ENCODE measurements at places on chromosomes 11 and 22.

DNA sequence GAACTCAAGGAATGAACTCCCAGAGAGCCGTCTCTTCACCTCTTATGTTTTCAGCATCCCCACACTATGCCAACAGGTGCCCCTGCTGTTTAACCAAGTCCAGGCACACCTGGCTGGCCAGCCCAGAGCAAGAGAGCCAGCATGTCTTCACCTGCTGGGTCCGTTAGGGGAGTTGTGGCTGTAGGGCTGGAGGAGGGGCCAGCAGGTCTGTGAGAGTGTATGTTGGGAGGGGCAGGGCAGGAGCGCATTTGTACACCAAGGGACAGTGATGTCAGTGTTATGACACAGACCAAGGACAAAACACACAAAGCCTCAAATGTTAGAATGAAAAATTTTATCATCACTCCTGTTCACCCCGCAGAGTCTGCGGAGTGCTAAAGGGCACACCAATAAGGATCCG, 5.8 kb downstream of the PATZ1 start:
- no peak for ATAC-seq
- H3K4me1 ChIP-seq, result no peaks in the 10 kb centered on the region
- H3K27me3 ChIP-seq, result no peaks in the 10 kb centered on the region
- H3K27ac ChIP-seq, result no peak overlapping the region
- no peak overlapping the region for H3K4me3 ChIP-seq
- H3K36me3 ChIP-seq, result no peaks in the 10 kb centered on the region

DNA sequence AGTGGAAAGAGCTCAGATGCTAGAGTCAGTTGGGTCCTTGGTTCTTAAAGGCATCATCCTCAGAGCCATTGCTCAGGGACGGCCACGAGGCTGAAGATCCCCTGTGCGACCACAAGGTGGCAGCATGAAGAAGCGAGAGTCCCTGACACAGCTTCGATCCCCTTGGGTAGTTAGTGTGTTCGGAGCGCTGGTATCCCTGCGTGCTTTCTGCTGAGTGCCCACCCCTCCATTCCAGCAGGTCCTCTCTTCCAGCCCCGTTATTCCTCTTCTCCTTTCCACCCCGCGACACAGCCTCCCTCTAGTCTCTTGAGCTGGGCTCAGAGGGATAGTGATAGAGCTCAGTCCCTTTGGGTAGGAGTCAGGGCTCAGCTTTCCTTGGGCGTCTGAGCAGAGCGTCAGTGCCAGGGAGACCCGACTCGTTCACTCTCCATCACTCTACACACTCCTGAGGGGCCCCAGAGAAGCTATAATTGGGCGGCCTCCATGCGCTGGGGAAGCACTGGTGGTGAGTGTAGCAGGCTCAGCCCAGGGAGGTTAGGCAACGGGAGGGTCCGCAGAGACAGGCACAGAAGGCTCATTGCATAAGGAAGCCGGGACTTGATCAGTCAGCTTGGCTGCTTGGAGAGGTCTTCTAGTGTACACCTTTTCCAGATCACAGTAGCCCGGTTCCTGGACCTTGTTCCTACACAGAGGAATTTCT, at the start of gene OR51D1:
OR51D1 (plus strand) TSS at position 516 of the 700 bp plus-strand sequence. CDS start 2,314 bp downstream, outside the sequence.
- H3K27me3 ChIP-seq, result no peaks in the 10 kb centered on the region
- no peak within 1 kb of the TSS for H3K27ac ChIP-seq
- H3K4me1 ChIP-seq, result no peaks in the 10 kb centered on the region
- H3K4me3 ChIP-seq, result no peak within 1 kb of the TSS
- peak; percentile 86 for ATAC-seq
- no peaks in the 10 kb centered on the region for H3K36me3 ChIP-seq

GRCh38 chr11:93529707-93530467, 13.3 kb downstream of the SMCO4 start:
- no peak overlapping the region for H3K4me3 ChIP-seq
- ATAC-seq, result peak; percentile 32
- H3K27me3 ChIP-seq, result no peaks in the 10 kb centered on the region
- H3K4me1 ChIP-seq, result no peaks in the 10 kb centered on the region

- H3K4me3 ChIP-seq, result no peak overlapping the region
- H3K27me3 ChIP-seq, result no peaks in the 10 kb centered on the region
- no peak for ATAC-seq
These were observed 10.2 kb downstream of the FUT4 start for GRCh38 chr11:94553938-94554337.

GRCh38 chr11:126165311-126165720, 46.1 kb downstream of the RPUSD4 start:
- no peaks in the 10 kb centered on the region for H3K36me3 ChIP-seq
- no peak for ATAC-seq
- no peaks in the 10 kb centered on the region for H3K27me3 ChIP-seq
- no peaks in the 10 kb centered on the region for H3K4me1 ChIP-seq

- no peaks in the 10 kb centered on the region for H3K36me3 ChIP-seq
- peak; percentile 97 for ATAC-seq
- peak overlapping the region; percentile 84 for H3K27ac ChIP-seq
- H3K4me3 ChIP-seq, result no peak overlapping the region
- H3K4me1 ChIP-seq, result peaks cover 3% of the 10 kb centered on the region
- H3K27me3 ChIP-seq, result no peaks in the 10 kb centered on the region
These were observed 9.6 kb upstream of the UCP3 start for GRCh38 chr11:74018331-74019005.

DNA sequence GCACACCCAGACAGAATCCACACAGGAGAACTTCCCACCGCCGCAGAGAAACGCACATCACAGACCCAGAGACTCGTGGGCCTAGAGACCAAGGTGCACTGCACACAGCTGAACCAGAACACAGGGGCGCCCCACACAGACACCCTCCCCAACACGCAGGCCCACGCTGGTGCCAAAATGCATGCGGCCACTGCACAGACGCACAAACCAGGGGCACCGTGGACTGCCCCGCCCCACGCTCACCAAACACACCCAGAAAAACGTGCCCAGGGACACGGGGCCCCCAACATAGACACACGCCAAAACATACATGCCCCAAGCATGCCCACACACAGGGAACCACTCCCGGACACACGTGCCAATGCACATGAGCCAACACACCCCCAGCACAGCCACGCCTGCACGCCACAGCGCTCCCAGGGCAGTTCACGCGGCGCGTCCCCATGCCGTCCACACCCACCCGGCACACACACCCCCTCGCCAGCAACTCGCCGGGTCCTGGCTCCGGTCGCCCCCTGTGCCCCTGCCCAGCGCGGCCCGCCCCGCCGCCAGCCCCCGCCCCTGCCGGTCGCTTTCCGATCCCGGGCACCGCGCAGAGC, 7.8 kb downstream of the ELFN2 start:
- peaks cover 99% of the 10 kb centered on the region for H3K27me3 ChIP-seq
- H3K4me1 ChIP-seq, result no peaks in the 10 kb centered on the region
- no peaks in the 10 kb centered on the region for H3K36me3 ChIP-seq
- H3K4me3 ChIP-seq, result no peak overlapping the region
- ATAC-seq, result no peak

DNA sequence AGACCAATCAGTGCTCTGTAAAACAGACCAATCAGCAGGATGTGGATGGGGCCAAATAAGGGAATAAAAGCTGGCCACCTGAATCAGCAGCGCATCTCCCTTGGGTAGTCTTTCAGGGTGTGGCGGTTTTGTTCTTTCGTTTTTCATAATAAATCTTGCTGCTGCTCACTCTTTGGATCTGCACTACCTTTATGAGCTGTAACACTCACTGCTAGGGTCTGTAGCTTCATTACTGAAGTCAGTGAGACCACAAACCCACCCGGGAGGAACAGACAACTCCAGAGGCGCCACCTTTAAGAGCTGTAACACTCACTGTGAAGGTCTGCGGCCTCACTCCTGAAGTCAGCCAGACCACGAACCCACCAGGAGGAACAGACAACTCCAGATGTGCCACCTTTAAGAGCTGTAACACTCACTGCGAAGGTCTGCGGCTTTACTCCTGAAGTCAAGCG, 175.5 kb upstream of the PDGFD start:
- H3K4me1 ChIP-seq, result no peaks in the 10 kb centered on the region
- H3K36me3 ChIP-seq, result no peaks in the 10 kb centered on the region
- no peak for ATAC-seq
- H3K27me3 ChIP-seq, result no peaks in the 10 kb centered on the region
- H3K27ac ChIP-seq, result no peak overlapping the region

DNA sequence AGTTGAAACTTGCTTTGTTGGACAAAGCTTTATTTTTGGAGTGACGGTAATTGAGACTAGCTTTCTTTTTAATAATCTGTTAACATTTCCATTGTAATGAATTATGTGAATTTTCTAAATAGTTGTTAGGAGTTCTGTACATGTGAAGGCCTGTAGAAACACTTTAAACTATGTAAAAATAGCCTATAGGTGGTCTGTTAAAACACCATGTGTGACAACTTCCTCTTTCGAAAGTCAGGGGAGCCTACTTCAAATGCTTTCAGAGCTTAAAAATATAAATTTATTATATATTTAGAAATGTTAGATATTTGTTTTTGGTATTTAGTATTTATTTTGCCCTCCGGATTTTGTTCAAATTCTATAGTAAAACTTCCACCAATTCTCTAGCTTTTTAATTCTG, 28.7 kb downstream of the DDIAS start:
- no peak for ATAC-seq
- no peaks in the 10 kb centered on the region for H3K4me1 ChIP-seq
- no peak overlapping the region for H3K4me3 ChIP-seq
- no peaks in the 10 kb centered on the region for H3K27me3 ChIP-seq

DNA sequence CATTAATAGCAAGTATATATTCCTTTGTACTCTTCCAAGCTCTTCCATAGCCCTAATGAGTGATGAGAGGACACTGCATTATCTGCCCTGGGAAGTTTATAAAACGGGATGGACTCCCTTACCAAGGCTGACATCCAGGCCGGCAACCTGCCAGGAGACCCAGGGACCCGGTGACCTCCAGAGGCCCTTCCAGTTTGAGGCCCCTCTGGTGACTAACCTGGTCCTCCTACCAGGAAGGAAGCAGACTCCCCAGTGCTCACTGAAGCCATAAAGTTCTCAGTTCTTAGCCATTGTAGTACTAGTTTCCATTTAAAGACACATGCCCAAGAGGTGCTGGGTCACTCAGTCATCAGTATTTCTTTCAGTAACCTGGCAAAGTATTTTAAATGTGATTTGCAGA, 345.4 kb downstream of the TENM4 start:
- no peak overlapping the region for H3K4me3 ChIP-seq
- H3K27me3 ChIP-seq, result no peaks in the 10 kb centered on the region
- H3K4me1 ChIP-seq, result no peaks in the 10 kb centered on the region

- H3K4me3 ChIP-seq, result no peak overlapping the region
- no peak for ATAC-seq
- no peaks in the 10 kb centered on the region for H3K36me3 ChIP-seq
- H3K4me1 ChIP-seq, result peaks cover 8% of the 10 kb centered on the region
- H3K27me3 ChIP-seq, result no peaks in the 10 kb centered on the region
These were observed 73.7 kb downstream of the PRCP start for GRCh38 chr11:82826526-82826925.

DNA sequence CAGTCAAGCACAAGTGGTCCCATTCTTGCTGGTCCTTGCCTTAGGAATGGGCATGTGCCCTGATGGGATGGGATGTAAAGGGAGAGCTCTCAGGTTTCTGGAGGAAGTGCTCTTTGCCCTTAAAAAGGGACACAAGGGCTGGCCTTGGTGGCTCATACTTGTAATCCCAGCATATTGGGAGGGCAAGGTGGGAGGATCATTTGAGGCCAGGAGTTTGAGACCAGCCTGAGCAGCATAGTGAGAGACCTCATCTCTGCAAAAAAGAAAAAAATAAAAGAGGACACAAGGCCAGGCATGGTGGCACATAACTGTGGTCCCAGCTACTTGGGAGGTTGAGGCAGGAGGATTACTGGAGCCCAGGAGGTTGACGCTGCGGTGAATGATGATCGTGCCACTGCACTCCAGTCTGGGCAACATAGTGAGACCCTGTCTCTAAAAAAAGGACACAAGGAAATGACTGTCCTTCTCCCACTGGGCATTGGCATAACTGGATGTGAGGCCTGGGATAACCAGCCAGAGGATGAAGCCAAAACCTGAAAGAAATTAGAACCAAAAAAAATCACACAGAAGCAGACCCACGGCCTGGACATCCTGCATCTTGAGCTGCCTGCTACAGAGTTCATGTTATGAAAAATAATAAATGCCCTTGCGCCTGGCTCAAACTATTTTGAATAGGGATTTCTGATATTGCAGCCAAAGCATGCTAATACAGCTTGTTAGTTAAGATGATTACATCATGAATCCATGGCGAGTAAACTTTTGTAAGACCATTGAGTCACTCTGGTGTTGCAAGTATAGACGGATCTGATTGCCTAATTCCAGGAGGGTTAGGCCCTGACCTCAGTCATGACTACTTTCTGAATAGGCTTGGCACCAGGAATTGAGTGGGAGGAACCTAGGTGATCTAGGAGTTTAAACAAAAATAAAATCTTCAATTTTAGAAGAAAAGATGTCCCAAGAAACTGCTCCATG, 12.9 kb upstream of the CRKL start:
- H3K4me1 ChIP-seq, result no peaks in the 10 kb centered on the region
- no peaks in the 10 kb centered on the region for H3K27me3 ChIP-seq
- H3K27ac ChIP-seq, result no peak overlapping the region
- no peaks in the 10 kb centered on the region for H3K36me3 ChIP-seq
- peak; percentile 90 for ATAC-seq

GRCh38 chr22:46362203-46362933, 26.9 kb downstream of the TRMU start:
- no peaks in the 10 kb centered on the region for H3K4me1 ChIP-seq
- peaks cover 27% of the 10 kb centered on the region for H3K27me3 ChIP-seq
- no peak overlapping the region for H3K27ac ChIP-seq
- no peak overlapping the region for H3K4me3 ChIP-seq
- no peaks in the 10 kb centered on the region for H3K36me3 ChIP-seq
- ATAC-seq, result no peak

- no peaks in the 10 kb centered on the region for H3K27me3 ChIP-seq
- ATAC-seq, result no peak
- H3K27ac ChIP-seq, result peak overlapping the region; percentile 35
- no peak overlapping the region for H3K4me3 ChIP-seq
These were observed 9.6 kb downstream of the PARVB start for GRCh38 chr22:44033694-44034093.

- H3K27ac ChIP-seq, result no peak overlapping the region
- peaks cover 20% of the 10 kb centered on the region for H3K4me1 ChIP-seq
- no peaks in the 10 kb centered on the region for H3K27me3 ChIP-seq
- H3K4me3 ChIP-seq, result no peak overlapping the region
- peaks cover 3% of the 10 kb centered on the region for H3K36me3 ChIP-seq
These were observed 2.2 kb downstream of the SPCS2 start for GRCh38 chr11:74951226-74951625.

GRCh38 chr22:44309137-44309536, 3.6 kb downstream of the SHISAL1 start:
- no peaks in the 10 kb centered on the region for H3K36me3 ChIP-seq
- no peaks in the 10 kb centered on the region for H3K27me3 ChIP-seq
- no peak overlapping the region for H3K4me3 ChIP-seq
- H3K4me1 ChIP-seq, result peaks cover 31% of the 10 kb centered on the region
